T-cell (primary cell): ENCODE measurements at places on chromosomes 1 and 21. TPM values are rescaled to one million over a fixed set of nuclear protein-coding genes. Genes with fewer than 3 reads are reported as not detected.

DNA sequence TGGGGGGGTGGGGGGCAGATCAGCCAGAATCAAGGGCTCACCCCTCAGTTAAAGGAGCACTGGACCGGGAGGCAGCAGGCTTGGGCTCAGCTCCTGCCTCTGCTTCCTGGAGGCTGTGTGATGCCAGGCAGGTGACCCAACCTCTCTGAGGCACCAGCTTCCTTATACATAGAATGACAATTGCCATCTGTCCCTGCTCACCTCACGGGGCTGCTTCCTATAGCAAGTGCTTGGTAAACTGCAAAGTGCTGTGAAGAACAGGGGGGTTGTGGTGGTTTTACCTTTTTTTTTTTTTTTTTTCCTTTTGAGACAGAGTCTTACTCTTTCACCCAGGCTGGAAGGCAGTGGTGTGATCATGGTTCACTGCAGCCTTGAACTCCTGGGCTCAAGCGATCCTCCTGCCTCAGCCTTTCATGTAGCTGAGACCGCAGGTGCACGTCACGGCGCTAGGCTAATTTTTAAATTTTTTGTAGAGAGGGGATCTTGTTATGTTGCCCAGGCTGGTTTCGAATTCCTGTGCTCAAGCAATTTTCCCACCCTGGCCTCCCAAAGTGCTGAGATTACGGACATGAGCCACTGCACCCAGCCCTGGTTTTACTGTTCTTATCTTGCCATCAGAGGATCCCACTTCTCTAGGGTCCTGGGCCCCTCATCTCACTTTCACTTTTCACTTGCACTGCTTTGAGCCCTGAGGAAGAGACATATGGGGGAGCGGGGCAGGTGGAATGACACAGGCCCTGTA is 11.6 kb downstream of the KCNQ4 start:
- DNase-seq, result no peak
- peaks cover 28% of the 10 kb centered on the region for H3K4me1 ChIP-seq
- no peaks in the 10 kb centered on the region for H3K27me3 ChIP-seq
- peak overlapping the region; percentile 25 for H3K4me3 ChIP-seq
- H3K36me3 ChIP-seq, result no peaks in the 10 kb centered on the region
- H3K27ac ChIP-seq, result peak overlapping the region; percentile 9

Gene TMPRSS2
- not detected for total RNA-seq

Gene CHI3L1
- 0.30 TPM for total RNA-seq

GRCh38 chr1:238674316-238674715 is 712.1 kb upstream of the CHRM3 start:
- H3K36me3 ChIP-seq, result no peaks in the 10 kb centered on the region
- H3K27ac ChIP-seq, result no peak overlapping the region
- no peak for DNase-seq
- no peaks in the 10 kb centered on the region for H3K4me1 ChIP-seq

DNA sequence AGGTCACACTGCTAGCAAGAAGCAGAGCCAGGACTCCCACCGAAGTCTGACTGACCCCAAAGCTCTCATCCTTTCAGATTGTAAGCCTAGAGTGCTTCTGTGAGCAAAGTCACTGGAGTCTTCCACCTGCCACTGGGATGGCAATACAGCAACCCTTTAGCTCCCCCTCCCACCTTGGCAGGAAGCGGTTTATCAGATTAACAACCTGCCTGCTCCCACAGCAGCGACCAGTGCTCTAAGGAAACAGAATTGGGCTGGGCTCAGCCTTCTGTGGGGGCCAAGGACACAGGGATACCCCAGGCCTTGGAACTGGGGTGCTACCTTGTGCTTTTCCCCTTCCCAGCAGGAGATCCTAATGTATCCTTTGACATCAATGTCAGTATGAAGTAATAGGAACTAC is 76.0 kb downstream of the GFI1 start:
- no peaks in the 10 kb centered on the region for H3K36me3 ChIP-seq
- H3K4me3 ChIP-seq, result no peak overlapping the region
- peak overlapping the region; percentile 28 for H3K27ac ChIP-seq
- peak; percentile 29 for DNase-seq
- no peaks in the 10 kb centered on the region for H3K27me3 ChIP-seq
- H3K4me1 ChIP-seq, result peaks cover 27% of the 10 kb centered on the region

GRCh38 chr1:226132728-226133503 is 53.6 kb downstream of the ACBD3 start:
- no peaks in the 10 kb centered on the region for H3K4me1 ChIP-seq
- H3K27me3 ChIP-seq, result peaks cover 11% of the 10 kb centered on the region
- H3K27ac ChIP-seq, result no peak overlapping the region
- H3K4me3 ChIP-seq, result no peak overlapping the region
- no peak for DNase-seq
- H3K36me3 ChIP-seq, result no peaks in the 10 kb centered on the region

DNA sequence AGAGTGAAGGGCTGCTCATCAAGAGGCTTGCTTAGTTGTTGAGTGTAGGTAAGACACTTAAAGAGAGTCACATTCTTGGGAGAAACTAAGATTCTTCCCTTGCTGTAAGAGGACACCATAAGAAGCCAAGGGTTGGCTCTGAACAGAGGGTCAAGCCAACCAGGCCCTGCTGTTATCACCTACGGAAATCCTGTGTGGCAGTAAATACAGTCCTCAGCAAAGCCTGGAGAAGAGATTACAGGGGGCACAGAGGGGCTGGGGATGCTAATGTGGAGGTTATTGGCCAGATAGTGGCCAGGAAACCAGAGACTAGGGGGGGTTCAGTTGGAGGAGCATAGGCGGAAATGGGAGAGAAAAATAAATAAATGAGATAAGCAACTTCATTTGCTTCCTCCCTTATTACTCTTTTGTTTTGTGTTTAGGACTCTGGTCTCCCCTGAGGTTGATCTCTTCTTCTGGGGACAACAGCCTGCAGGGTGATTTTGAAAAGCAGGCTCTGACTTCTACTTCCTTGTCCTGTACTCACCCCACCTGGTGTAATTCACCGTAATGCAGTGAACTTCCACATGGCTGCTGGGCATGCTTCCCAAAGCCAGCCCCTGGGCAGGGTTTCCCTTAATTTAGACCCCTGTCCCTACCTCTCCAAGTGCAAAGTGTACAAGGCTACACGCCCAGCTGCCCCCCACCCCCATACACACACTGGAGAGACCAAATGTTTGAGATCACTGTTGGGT is 40.9 kb downstream of the MTARC1 start:
- no peaks in the 10 kb centered on the region for H3K36me3 ChIP-seq
- H3K27me3 ChIP-seq, result peaks cover 4% of the 10 kb centered on the region
- no peaks in the 10 kb centered on the region for H3K4me1 ChIP-seq
- no peak overlapping the region for H3K27ac ChIP-seq
- H3K4me3 ChIP-seq, result no peak overlapping the region
- no peak for DNase-seq

GRCh38 chr1:86192417-86192816 is 35.8 kb upstream of the COL24A1 start:
- H3K4me1 ChIP-seq, result no peaks in the 10 kb centered on the region
- no peaks in the 10 kb centered on the region for H3K27me3 ChIP-seq
- H3K4me3 ChIP-seq, result no peak overlapping the region
- H3K36me3 ChIP-seq, result no peaks in the 10 kb centered on the region
- DNase-seq, result no peak

- peaks cover 31% of the 10 kb centered on the region for H3K27me3 ChIP-seq
- no peaks in the 10 kb centered on the region for H3K36me3 ChIP-seq
- H3K4me3 ChIP-seq, result no peak overlapping the region
- no peak overlapping the region for H3K27ac ChIP-seq
- DNase-seq, result no peak
Observed at GRCh38 chr1:7252411-7253117, 467.3 kb downstream of the CAMTA1 start.

GRCh38 chr1:201517631-201518030 is 10.7 kb upstream of the CSRP1 start:
- no peak overlapping the region for H3K4me3 ChIP-seq
- peaks cover 4% of the 10 kb centered on the region for H3K36me3 ChIP-seq
- no peaks in the 10 kb centered on the region for H3K4me1 ChIP-seq
- no peak for DNase-seq

Gene SPATA17
- total RNA-seq, result 0.44 TPM

- DNase-seq, result no peak
- no peaks in the 10 kb centered on the region for H3K36me3 ChIP-seq
- H3K27ac ChIP-seq, result no peak overlapping the region
- no peaks in the 10 kb centered on the region for H3K4me1 ChIP-seq
- H3K4me3 ChIP-seq, result no peak overlapping the region
Observed at GRCh38 chr1:71053146-71053545, 5.5 kb upstream of the PTGER3 start.

DNA sequence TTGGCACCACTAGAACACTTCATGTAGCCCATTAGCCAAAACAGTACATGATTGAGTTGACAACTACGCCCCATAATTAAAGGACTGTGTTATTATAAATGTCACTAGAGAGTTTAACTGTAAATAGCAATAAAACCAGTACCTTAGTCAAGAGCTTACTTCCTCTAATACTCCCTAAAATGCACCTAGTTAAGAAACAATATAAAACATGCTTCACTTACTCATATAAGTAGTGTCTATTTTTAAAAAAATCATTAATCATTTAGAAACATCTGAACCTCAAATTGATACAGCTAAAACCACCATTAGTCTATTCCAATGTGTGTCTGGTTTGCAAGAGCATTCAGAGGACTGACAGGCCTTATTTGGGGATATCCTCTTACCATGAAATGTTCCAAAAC is 25.3 kb downstream of the PTP4A2 start:
- H3K4me1 ChIP-seq, result peaks cover 22% of the 10 kb centered on the region
- H3K27ac ChIP-seq, result peak overlapping the region; percentile 27
- DNase-seq, result no peak
- peaks cover 80% of the 10 kb centered on the region for H3K36me3 ChIP-seq

Gene XCL1
- 4.2 TPM for total RNA-seq

GRCh38 chr1:86277936-86278335 is 118.2 kb downstream of the ODF2L start:
- H3K4me1 ChIP-seq, result no peaks in the 10 kb centered on the region
- no peaks in the 10 kb centered on the region for H3K36me3 ChIP-seq
- H3K4me3 ChIP-seq, result no peak overlapping the region
- H3K27ac ChIP-seq, result no peak overlapping the region
- H3K27me3 ChIP-seq, result no peaks in the 10 kb centered on the region

GRCh38 chr1:25146451-25146855 is 85.8 kb downstream of the SYF2 start:
- no peak overlapping the region for H3K27ac ChIP-seq
- H3K27me3 ChIP-seq, result no peaks in the 10 kb centered on the region
- no peak overlapping the region for H3K4me3 ChIP-seq
- no peaks in the 10 kb centered on the region for H3K36me3 ChIP-seq
- no peaks in the 10 kb centered on the region for H3K4me1 ChIP-seq

DNA sequence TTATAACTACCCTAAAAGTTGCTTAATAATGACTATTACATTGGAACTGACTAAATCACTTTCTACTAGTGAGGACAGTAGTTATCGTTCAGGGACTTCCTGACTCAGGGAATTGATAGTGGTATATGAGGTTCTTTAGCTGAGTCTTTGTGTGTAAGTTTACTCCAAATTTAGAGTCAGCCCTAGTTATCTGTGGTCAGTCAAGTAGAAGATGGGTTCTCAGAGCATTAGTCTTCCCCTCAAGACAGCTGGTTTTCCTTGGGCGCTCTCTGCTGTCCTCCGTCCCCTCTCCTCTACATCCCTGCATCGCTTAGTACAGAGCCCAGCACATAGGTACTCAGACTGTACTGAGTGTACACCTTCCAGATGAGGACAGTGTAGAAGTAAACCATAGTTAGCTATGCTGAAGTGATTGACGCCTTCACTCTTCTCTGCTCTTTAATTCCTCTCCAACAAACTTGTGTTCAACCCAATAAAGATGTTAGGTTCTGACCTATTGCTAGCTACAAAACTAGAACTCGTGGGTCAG is 116.5 kb downstream of the C1orf21 start:
- H3K36me3 ChIP-seq, result no peaks in the 10 kb centered on the region
- H3K4me3 ChIP-seq, result no peak overlapping the region
- no peak for DNase-seq
- no peaks in the 10 kb centered on the region for H3K4me1 ChIP-seq
- H3K27ac ChIP-seq, result no peak overlapping the region

- H3K27me3 ChIP-seq, result no peaks in the 10 kb centered on the region
- no peaks in the 10 kb centered on the region for H3K4me1 ChIP-seq
- H3K27ac ChIP-seq, result no peak overlapping the region
- DNase-seq, result no peak
- H3K4me3 ChIP-seq, result no peak overlapping the region
Observed at GRCh38 chr1:150332651-150333290, 11.4 kb downstream of the PRPF3 start.
